ENCODE measurements at places on chromosomes 3 and 15.

GRCh38 chr3:123792473-123793201 lies 91.5 kb downstream of the MYLK start:
- no peak for DNase-seq

- no peak for DNase-seq
Observed at GRCh38 chr3:48544141-48544540, 12.5 kb downstream of the PFKFB4 start.

- DNase-seq: peak; percentile 68
Observed at GRCh38 chr3:146589899-146590508, 15.1 kb downstream of the PLSCR5 start.

GRCh38 chr3:197866035-197866434 lies 75.0 kb downstream of the LRCH3 start:
- DNase-seq: no peak

DNA sequence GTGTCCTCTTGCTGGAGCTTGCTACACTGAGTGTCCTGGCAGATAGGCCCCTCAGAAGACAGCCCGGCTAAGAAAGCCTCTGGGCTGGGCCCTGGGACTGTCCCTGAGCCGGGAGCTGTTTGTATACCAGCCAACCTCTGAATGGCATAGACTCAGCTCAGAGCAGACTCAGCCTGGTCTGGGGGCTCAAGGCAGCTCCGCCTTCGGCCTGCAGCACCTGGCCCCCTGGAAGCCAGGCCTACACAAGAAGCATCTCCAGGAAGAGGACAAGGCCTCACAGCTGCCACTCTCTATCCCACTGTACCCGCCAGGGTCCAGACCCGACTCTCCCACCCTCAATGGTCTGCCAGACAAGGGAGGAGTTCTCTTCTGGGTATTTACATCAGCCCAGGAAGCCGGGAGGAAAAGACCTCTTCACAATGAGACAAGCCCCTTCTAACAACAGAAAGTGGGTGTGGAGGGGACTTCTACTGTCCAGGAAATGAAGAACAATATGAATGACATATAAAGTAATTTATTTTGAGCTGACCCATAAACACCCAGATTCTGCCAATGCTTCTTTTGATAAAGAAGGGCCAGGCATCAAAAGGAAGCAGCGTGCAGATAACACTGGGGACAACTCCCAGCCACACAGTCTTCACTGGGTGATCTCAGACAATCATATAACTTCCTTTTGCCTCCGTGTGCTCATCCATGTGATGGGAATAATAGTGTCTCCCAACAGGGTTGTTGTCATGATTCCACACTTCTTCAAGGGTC lies 110.2 kb downstream of the TPRA1 start:
- no peak for DNase-seq

DNA sequence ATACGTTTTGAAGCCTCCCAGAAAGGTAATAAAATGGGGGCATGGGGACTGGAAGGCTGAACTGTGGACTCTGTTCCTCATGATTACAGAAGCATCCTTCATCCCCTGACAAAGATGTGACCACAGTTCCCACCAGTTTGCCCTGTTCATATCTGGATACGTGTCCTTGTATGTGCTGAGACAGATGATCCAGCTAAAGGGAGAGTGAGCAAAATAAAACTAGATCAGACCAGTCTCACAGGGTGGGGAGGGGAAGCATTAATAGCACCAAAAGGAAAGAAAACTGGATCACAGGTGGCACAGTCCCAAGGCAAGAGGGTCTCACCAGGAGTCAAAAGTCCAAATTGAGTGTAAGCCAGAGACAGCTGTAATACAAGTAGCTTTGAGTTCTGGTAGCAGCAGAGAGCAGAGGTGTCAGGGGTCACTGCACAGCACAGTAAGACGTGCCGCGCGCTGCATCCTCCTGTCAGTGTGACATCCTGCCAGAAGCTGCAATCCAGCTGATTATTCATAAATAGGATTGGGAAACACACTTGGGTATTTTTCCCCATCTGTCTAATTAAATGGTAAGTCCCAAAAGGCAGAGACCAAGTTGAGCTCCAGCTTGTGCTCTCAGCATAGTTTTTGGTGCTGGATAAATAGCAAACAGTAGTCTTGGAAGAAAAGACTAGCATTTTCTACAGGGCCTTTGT lies 560.0 kb upstream of the CFAP20DC start:
- DNase-seq: no peak

DNA sequence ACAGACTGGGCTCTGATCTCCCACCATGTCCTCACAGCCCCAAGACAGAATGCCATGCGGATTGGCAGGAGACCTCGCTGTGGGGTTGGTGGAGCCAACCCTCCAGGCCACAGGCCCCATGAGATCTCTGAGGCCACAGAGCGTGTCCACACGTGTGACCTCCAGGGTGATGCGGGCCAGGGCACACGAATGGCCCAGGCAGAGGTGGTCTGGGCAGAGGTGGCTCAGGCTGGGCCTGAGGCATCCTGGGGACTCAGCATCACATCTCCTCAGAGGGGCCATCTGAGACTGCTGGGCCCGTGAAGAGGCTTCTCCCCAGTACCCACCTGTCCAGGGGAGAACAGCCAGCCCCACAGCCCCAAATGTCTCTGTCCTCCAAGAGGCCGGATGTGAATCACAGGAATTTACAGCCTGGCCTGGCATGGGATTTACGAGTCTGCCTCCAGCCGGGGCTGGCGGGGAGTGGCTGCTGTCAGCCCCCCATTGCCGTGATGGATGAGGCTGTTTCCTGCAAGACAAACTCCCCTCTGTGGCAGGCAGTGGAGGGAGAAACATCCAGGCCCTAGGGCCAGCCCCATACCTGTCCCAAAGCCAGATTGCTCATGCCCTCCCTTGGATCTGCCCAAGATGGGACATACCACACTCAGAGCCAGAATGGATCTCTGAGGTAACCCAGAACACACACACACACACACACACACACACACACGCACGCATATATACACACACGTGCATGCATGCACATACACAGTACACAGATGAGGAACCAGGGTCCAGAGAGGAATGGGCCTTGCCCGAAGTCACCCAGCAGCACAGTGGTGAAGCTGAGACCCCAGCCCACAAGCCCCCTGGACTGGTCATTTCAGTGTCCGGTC lies 208.3 kb downstream of the TBC1D2B start:
- DNase-seq: no peak

GRCh38 chr15:50358845-50359244 lies 3.8 kb upstream of the GABPB1 start:
- no peak for DNase-seq

DNA sequence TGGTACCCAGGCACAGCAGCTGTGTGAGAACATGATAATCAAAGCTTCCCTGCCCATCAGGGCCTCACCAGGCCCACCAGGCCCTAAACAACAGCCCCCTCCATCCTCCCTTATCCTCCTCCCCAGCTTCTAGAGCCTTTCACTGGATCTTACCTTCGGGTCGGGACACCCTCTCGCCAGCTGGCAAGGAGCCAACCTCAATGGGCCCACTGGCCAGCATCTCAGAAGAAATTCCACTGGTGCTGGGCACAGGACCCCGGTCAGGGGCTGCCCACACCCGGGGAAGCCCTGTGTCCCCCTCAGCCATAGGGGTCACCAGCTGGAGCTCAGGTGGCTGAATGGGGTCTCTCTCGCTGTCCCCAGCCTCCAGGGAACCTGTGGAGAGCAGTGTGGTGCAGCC lies 6.8 kb upstream of the QARS1 start:
- DNase-seq: no peak

- no peak for DNase-seq
Observed at GRCh38 chr3:59456852-59457485, 407.1 kb upstream of the CFAP20DC start.

DNA sequence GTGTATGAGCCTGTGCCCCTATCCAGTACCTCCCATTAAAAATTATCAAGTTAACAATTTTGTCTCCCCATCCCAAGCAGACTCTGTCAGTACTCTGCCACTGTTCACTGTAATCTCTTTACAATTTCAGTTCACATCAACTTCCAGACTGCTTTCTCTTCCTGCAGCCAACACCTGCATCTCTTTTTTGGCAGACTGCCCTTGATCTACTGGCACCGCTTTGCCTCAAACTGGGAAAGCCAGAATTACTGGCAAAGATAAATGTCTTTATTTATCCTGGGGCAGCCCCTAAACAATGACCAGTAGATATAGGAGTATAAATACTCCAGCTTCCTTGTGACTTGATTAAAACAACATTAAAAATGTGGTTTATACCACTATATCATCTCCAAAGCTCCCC lies 494.1 kb downstream of the ZNF385D start:
- no peak for DNase-seq

GRCh38 chr15:61946778-61947177 lies 113.5 kb downstream of the VPS13C start:
- no peak for DNase-seq

DNA sequence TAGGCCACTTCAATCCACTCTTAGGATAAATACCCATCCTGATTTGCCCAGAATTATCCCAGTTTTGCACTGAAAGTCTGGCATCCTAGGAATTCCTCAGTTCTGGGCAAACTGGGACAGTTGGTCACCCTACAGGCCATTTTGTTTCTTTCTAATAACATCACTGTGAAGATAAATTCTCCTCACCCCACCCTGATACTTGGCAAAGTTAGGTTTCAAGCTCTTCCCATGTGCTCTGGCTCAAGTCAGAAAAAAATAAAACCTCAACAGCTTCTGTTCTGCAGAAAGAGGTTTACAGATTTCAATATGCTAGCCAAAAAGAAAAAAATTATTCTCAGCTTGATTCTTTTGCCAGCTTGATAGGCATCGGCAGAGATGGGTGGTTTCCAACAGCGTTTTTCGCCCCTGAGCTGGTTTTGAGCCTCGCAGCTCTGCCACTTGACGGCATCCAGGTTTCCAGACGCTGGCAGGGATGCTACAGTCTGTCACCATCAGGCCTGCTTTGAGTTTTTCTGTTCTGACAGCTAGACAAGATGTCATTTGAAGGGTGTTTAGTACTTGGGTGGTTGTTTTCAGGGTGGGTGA lies 171.4 kb downstream of the SSR3 start:
- DNase-seq: no peak

GRCh38 chr15:77773903-77774302 lies 141.2 kb upstream of the LINGO1 start:
- no peak for DNase-seq

DNA sequence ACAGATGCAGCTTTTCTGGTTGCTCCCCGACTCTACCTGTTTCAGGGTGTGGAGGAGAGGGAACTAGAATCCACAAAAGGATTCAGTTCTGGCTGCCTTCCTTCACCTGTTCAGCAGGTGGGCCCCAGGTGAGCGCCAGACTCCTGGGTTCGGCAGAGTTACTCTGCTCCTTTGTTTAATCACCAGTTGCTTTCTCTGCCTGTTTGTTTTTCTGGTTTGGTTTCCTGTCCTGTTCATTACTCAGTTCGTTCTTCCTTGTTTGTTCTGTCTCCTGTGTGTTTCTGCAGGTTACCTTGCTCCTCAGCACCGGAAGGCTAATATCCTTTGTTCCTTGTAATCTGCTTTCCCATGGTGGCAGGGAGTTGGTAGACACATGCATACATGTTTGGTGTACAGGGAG lies 508.5 kb upstream of the ATP11B start:
- no peak for DNase-seq

GRCh38 chr3:14810801-14811661 lies 7.7 kb upstream of the FGD5 start:
- DNase-seq: no peak

DNA sequence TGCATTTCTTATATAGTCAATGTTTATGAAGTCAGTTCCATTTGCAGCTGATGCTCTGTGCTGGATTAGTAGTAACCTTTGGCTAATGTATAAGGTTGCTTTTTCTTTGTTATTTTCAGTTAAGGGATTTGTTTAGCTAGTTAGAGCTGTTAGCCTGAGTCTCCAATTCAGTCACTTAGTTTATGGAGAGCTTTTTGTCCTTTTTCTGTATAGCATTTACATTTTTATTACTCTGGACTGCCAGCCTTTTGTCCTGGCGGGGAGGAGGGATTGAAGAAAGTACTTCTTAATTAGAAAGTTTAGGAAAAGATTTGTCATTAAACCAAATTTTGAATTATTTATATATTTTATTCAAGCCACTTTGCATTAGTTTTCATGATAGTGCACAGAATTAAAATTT lies 52.0 kb downstream of the DNAJC13 start:
- no peak for DNase-seq

DNA sequence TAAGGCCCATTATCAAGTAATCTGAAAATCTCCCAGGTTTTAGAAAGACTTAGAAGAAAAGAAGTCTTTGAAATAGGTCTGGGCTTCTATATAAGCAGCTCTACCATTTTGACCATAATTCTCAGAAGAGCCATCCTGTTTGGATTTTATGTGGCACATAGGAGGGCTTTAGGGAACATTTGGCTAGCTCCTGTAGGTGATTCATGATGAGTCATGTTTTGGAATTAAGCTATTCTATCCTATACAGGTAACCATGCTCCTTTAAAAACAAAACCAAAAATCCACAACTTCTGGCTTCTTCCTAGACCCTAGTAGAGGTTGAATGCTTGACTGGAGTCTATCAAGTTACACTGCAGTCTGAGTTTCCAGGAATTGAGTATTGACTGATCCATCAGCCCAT lies 8.9 kb downstream of the SST start:
- no peak for DNase-seq

DNA sequence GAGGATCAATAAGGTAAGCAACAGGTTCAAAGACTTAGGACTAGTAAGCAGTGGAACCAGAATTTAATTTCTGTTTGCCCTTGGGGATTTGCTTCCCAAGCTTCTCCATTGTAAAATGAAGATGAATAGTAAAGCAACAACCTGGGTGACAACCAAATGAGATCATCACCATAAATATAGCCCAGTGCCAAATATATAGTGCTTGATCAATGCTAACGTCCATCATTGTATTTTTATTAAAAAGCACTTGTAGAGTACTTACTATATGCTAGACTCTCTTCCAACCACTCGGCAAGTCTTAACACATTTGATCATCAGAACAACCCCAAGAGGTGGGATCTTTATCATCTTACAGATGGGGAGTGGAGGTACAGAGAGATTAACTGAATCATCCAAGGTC lies 51.5 kb upstream of the NMNAT3 start:
- no peak for DNase-seq

DNA sequence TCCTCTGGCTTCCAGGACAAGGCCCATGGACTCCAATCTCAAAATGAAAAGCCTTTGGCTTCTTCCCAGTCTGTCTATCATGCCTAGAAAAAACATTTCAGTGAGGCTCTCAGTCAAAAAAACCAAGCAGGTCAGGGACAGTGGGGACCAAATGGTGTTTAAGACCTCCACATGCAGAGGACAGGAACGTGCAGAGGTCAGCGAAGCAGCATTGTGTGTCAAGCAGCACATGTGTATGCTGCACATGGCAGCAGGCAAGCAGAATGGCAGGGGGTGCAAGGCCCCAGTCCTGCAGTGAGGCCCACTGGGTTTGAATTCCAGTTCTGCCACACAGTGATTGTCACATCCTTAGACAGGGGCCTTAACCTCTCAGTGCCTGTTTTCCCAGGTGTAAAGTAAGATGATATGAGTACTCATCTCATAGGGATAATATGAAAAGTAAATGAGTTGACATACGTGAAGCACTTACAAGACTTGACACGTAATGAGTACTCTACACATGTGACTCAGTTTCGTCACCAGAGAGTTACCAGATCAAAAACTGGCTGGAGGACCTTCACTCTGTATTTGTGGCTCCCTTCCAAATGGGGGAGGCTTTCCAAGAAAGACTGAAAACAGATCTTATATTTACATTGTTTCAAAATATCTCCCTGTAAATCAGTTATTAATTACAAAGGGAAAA lies 11.2 kb downstream of the STIMATE start:
- DNase-seq: no peak
